ENCODE measurements at places on chromosomes 5 and 9.

DNA sequence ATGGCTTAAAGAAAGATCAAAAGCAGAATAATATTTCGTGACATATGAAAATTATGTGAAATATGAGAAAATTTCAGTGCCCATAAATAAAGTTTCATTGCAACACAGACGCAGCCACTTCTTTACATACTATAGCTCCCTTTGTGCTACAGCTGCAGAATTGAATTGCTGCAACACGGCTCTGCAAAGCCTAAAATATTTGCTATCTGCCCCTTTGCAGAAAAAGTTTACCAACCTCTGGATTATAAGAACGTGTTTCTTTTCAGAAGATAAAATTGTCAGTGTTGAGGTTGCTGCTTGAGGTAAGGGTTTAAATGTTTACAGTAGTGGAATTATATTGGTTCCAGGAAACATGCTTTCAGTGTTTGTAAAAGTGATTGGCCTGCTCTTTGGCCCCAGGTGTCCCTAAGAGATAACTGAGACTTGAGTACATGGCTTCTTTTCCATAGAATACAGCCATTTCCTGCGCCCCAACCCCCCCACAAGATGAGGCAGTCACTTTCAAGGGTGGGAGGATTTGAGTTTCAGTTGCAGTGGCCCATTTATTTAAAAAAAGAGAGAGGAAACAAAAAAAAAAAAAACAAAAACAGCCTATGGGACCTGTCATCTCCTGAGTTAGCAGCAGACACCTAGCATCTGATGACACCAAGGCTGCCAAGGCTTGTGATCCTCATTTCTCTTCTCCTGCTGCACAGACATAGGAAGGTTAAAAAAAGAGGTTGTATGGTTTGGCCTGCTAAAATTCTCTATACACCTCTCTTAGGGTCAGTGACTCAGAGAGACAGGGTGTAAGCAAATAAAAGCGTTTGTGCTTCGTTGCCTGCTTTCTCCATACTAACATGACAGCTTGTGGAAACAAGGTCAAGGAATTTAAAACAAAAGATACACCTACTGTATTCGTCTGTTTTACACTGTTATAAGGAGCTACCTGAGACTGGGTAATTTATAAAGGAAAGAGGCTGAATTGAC lies 28.0 kb upstream of the HTR4 start:
- no peak for DNase-seq

DNA sequence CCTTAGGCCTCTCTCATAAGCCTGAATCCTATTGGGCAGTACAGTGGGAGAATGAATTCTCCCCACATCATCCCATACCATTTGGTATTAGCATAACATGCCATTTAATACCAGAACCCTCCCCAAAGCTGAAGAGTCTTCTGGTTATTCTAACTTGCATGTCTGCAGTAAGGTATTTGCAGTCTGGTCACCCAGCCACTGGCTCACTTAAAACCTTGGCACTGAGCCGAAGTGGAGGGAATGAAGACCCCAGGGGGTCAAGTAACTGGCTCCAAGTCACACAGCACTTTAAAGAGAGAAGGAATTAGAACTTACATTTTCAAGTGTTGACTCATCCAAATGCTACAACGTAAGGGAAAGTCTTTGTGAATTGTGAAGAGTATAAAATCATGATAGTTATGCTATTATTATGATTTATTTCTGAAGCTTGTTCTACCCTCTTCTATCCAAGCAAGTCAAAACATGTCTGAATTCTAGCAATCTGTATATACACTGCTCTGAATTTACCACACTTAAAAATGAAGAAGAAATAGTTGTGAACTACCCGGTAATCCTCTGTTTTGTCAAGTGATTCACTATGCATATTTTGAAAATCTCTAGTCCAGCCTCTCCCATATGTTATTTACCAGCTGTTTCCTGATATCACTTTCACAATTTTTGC lies 28.5 kb downstream of the GLRA1 start:
- DNase-seq, result no peak

- no peak for DNase-seq
Measured at GRCh38 chr5:38613490-38613889, 57.0 kb upstream of the LIFR start.

DNA sequence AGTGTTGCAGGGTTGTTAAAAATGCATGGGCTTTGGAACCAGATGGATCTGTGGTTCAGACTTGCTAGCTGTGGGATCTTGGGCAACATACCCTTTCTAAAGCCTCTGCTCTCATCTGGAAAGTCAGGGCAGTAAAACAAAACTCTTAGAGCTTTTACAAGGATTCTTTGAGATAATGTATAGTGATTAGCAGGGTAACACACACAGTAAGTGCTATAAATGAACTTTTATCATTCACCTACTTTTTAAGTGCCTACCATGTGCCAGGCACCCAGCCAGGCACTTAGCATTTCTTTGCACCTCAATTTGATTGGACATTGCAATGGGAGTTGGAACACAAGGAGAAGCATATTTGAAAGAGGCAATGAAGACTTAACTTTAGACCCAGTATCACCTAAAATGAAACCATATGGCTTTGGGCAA lies 208.6 kb upstream of the PAPPA start:
- no peak for DNase-seq

- no peak for DNase-seq
Measured at GRCh38 chr9:120937596-120937995, 11.0 kb upstream of the TRAF1 start.

DNA sequence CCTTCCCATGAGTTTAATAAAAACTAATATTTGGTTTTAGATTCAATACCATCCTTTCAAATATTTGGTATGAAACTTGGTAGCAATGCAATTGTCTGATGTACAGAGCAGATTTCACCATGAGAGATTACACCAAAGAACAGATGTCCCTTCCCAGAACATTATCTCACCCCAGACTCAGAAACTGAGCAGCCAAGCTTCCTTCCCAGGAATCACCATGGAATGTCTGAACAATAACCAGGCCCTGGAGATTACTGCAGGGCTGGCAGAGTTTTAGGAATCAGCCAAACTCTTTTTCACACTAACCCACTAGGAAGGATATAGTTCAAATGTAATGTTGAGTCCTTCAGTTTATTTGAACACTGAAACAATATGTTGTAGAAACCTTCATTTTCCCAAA lies 23.9 kb downstream of the CLTA start:
- DNase-seq, result no peak

GRCh38 chr9:37986001-37986400 lies 82.1 kb upstream of the SLC25A51 start:
- no peak for DNase-seq

GRCh38 chr5:35575578-35575977 lies 42.1 kb upstream of the SPEF2 start:
- DNase-seq, result no peak

DNA sequence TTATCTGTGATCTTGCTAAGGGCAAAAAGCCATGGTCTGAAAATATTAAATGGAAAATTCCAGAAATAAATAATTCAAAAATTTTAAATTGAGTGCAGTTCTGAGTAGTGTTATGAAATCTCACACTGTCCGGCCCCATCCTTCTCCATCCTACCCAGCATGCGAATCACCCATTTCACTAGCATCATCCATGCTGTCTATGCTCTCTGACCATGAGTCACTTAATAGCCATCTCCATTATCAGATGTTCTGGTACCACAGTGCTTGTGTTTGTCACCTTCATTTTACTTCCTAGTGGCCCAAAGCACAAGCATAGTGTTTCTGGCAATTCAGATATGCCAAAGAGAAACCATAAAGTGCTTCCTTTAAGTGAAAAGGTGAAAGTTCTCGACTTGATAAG lies 63.3 kb upstream of the SMC5 start:
- DNase-seq, result no peak

DNA sequence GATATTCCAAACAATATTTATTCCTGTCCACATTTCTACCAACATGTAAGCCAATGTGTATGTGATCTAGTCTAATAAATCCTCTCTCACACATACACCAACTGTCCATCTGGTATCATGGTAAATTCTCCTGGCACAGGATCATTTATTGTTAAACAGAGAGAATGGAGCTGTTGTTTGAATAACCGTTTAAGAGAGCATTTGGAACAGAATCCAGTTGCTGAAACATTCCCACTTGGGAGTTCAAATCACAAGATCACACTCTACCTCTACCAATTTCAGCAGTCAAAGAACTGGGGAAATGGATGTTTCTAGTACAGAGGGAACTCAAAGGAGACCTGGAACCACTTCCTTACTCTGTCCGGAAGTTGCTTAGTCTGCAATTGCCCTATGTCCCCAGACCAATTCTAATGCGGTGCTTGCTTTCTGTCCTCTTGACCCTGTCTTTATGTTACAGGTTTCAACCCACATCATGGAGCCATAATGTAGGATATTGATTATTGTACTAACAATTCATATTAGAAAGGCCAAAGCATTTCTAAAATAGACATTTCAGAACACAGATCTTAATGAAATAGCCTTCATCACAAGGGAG lies 488.4 kb downstream of the SEMA5A start:
- DNase-seq, result no peak

DNA sequence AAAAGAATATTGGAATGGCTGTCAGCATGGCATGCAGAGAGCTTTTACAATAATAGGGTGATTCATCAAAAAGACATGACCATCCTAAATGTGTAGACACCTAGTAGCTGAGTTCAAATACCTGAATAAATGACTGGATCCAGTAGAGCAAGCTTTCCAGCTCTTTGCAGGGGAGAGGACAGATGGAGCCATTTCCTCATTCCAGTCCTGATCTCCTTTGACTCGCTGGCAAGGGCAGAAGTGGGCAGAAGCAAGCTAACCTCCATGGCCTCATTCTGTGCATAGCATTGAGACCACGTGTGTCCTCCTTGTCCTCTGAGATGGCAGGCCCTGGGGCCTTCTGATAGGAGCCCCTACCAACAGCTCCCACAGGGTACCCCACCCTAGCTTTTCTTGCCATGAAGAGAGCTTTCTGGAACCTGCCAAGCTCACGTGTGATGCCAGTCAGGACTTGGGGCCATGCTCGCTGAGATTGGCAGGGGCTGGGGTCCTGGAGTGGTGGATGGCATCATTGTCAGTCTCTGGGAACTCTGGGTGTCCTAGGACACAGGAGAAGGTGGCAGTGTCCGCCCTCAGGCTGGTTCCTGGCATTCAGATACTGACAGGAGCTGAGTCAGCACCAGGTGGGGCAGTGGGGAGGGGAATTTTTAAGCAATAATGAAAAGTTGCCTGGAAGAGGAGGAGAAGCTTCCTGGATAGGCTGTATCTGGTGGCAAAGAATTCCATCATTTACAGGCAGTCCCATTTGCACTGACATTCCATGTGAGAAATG lies 33.6 kb downstream of the WWC1 start:
- DNase-seq, result no peak

DNA sequence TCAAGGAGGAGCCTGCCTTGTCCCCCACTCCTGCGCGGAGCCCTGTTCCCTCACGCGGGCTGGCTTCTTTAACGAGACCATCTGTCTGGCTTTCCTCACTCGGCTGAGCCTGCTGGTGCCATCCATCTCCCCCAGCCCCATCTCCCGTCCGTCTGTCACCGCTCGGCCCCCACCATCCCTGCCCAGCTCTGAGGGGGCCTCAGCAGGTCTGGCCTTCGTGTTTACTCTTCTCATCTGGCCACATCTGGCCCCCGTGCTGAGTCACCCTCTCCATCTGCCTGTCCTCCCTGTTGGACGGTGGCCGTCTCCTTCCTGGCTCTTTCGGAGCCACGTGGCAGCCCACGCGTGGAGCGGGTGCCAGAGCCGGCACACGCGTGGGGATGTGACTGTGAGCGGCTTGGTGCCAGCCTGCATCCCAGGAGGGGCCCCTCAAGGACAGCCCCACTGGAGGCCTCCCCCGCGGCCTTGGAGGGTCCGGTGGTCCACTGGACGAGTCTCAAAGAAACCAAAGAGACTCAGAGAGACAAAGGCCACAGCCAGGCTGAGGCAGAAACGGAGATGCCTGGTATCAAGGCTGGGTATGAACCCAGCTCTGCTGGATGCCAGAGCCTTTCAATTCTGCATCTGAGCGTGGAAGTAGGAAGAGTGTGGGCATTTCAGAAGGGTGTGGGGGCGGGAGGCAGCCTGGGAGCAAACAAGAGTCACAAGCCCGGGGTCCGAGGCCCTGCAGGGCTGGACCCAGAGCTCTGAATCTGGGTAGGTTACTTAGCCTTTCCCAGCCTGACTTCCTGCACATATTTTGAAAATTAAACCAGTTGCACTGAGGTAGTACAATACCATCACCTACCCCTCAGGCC lies 76.7 kb upstream of the UNC5A start:
- DNase-seq, result no peak

GRCh38 chr9:99745085-99745484 lies 76.6 kb upstream of the NR4A3 start:
- no peak for DNase-seq

GRCh38 chr5:123598028-123598689 lies 86.2 kb downstream of the CSNK1G3 start:
- DNase-seq, result no peak

GRCh38 chr5:118447350-118447749 lies 541.0 kb downstream of the DTWD2 start:
- no peak for DNase-seq

- DNase-seq, result no peak
Measured at GRCh38 chr5:173741729-173742431, 125.4 kb upstream of the BOD1 start.

DNA sequence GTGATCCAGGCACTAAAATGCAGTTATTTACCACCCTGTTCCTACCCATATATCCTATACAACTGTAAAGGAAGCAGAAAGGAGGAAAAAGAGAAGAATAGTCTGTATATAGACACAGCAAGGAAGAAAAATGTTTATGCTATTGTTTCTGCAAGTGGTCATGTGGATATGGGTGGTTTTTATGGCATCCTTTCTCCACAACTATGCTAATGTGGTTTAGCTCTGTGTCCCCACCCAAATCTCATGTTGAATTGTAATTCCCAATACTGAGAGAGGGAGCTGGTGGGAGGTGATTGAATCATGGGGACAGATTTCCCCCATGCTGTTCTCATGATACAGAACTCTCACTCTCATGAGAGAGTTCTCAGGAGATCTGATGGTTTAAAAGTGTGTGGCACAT lies 439.8 kb downstream of the ZSWIM6 start:
- no peak for DNase-seq

DNA sequence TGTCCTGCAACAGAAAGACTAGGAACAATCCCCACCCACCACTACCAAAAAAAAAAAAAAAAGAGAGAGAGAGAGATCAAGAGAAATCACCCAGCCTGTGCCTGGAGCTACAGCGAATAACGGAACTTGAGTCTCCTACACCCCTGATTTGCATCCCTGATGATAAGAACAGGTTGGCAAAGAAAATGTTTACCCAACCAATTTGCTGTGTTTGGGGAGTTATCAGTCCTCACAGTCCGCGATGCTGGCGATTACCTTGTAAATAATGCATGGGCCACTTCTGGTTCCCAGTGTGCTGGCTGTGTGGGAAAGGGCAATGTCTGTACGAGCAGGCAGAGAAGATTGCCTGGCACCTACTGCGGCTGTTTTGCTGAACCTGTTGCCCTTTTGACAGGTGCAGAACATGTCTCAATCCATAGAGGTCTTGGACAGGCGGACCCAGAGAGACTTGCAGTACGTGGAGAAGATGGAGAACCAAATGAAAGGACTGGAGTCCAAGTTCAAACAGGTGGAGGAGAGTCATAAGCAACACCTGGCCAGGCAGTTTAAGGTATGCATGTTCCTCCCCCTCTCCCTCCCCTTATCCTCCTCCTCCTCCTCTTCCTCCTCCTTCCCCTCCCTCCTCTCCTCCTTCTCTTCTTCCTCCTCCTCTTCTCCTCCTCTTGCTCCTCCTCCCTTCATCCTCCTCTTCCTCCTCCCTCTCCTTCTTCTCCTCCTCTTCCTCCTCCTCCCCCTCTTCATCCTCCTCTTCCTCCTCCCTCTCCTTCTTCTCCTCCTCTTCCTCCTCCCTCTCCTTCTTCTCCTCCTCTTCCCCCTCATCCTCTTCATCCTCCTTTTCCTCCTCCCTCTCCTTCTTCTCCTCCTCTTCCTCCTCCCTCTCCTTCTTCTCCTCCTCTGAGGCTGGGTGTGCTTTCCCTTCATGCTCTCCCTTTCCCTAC lies 8.3 kb downstream of the OLFM1 start:
- DNase-seq, result no peak

- DNase-seq, result no peak
Measured at GRCh38 chr9:16450043-16450442, 420.4 kb downstream of the BNC2 start.

Data from activated CD8-positive, alpha-beta memory T cell treated with anti-CD3 and anti-CD28 coated beads, Interleukin-2, amount 10 ng/mL, durations not matched to agents 7 days and 5 days (primary cell).